Astrocyte of the cerebellum (primary cell): ENCODE measurements at places on chromosomes 13 and 19.

GRCh38 chr19:40388481-40388880 is 1.5 kb downstream of the HIPK4 start:
- DNase-seq = no peak

- no peak for DNase-seq
These were observed 155.0 kb upstream of the SERP2 start for GRCh38 chr13:44218501-44219240.

DNA sequence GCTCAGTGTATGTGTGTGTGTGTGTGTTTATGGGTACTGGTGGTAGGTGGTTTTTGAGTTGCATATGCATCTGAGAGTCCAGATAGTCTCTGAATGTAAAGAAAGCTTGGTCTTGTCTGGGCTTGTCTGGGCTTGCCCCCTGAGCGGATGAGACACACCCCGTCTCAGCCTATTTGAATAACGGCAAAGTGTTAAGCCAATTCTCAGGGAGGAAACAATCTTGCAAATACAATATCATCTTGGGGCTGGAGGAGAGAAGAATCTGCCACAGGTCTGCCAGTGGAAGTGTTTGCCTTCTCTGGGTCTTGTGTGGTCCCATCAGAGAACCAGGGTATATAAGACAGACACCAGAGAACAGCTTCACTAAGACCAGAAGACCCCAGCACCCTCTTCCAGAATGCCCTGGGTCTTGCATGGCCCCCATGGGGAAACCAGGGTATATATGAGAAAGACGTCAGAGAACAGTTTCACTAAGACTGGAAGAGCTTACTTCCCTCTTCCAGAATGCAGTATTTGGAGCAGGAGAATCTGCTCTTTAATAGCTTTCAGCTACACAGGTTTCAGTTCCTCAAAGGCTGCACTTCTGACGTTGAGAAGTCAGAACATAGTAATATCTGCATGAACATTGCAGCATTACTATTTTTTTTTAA is 13.3 kb downstream of the CD70 start:
- DNase-seq = no peak

DNA sequence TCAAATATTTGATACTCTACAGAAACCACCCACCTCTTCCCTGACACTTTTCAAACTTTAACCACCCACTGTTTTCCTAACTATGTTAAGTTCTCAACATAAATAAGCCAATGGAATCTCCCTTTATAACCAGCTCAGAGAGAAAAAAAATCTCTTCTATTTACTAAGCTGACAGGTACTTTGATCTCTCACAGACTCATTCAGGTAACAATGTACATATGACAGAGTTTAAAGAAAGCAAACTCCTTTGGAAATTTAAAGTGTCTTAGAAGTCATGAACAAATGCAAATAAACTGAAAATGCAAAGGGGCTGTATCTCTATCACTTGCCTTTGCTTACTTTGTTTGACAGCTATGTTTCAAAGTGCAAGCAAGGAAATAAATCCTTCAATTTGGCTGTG is 109.3 kb downstream of the KLF12 start:
- DNase-seq = no peak

DNA sequence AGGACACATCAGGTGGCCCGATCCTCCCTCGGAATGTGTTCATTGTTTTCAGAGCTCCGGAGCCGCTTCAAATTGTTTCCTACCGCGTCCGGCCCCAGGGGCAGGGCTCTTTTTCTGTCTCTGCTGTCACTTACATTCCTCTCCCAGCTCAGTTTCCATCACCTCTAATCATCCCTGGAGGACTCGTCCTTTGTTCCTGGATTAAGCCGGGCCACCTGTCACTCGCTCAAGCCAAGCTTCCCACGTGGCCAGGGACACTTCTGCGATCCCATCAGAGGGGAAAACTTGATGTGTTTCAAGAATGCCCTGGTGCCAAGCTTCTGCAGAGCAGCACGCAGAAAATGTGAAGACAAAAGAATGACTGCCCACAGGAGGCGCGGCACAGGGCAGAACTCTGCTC is 13.5 kb downstream of the IL17D start:
- DNase-seq = no peak

DNA sequence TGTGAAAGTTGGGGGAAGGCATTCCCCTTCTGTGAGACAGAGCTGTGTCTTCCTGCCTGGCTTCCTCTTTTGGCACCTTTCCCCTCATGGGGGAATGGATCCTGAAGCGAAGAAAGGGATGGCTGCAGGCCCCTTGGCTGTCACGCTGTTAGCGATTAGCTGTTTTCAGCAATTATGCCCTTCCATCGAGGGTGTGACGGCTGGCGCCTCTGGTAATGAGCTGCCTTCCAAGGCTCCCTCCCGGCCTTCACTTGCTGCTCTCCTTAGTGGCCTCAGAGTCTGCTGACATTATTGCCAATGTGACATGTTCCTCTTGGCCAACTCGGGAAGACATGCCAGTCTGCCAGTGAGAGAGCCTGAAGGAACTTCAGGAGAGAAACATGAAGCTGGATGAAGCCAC is 162.1 kb downstream of the ZIC5 start:
- DNase-seq = no peak

DNA sequence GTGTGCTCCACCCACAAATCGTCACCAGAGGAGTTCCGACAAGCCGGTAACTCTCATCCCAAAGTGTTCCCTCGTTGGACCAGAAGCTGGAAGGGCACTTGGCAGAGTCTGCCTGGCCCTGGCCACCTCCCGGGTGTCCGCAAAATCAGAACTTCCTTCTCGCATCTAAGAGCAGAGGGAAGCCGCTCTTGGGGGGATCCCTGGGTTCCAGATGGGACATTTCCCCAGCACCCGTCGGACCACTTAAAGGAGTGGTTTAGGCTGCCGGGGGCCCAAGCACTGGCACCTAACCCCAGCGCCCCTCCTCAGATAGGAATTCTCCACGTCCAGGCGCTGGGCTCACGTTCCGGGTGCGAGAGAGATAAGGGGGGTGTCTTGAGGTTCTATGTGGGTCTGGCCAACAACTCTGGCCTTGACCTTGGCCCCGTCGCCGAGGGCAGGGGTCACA is 857 bp upstream of the MAP2K7 start:
- DNase-seq = no peak

DNA sequence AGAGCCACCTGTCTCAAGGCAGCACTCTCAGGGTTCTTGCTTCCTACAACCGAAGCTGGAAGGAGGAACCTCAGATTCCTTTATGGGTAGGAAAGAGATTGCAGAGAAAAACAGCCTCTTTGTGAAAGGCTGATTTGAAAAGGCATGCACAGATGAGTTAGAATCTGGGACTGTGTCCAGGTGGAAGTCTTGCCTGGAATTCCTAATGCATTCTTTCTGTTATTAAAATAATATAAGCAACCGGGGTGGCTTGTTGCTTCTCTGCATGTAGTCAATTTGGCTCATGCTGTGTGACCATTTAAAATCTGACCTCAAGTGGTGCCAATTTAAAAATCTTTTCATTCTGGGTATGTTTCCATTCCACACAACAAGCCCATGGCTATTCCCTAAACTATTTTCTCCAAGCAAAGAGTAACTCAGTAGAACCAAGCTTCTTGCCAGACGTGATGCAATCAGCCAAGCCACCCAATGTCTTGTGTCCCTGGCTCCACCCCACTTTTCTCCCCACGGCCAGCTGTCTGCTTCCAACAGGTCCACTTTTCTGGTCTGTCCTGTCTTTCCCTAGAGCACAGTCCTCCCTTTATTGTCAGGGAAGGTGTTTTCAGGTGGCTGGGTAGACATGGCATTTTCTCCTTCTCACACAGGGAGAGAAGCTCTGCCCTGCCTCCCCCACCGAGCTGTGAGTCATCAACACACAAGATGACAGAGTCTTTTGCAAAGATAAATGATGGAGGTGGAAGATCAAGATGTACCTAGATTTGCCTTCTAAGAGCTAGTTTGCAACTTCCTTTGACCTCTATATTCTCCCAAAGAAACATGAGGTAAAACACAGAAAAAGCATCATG is 394.3 kb downstream of the FOXO1 start:
- DNase-seq = peak; percentile 94

DNA sequence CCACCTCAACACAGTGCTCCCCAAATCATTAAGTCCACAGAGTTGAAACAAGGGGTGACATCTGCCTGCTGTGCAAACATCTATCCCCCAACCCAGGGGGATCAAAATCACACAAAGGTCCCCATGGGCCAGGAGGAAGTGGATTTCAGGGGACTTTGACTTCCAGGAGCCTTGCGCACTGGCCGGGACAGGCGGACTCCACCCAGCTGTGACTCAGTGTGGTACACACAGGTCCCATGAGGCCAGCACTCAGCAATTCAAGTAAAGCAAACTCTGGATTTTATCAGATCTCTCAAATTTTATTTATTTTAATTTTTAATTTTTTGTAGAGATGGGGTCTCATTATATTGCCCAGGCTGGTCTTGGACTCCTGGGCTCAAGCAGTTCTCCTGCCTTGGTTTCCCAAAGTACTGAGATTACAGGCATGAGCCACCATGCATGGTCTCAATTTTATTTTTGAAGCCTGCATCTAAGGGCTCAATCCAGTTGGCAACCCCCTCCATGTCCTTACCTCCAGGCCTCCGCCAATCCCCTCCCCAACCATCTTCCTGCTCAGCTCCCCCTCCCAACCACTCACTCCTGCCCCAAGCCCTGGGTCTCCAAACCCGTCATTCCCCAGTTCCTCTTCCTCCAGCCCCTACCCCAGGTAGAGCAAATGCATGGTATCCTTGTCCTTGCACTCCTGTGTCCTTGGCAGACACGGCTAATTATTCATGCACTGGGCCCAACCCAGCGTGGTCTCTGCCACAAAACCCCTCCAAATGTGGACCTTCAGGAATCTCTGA is 18.2 kb downstream of the ARHGAP33 start:
- DNase-seq = no peak

DNA sequence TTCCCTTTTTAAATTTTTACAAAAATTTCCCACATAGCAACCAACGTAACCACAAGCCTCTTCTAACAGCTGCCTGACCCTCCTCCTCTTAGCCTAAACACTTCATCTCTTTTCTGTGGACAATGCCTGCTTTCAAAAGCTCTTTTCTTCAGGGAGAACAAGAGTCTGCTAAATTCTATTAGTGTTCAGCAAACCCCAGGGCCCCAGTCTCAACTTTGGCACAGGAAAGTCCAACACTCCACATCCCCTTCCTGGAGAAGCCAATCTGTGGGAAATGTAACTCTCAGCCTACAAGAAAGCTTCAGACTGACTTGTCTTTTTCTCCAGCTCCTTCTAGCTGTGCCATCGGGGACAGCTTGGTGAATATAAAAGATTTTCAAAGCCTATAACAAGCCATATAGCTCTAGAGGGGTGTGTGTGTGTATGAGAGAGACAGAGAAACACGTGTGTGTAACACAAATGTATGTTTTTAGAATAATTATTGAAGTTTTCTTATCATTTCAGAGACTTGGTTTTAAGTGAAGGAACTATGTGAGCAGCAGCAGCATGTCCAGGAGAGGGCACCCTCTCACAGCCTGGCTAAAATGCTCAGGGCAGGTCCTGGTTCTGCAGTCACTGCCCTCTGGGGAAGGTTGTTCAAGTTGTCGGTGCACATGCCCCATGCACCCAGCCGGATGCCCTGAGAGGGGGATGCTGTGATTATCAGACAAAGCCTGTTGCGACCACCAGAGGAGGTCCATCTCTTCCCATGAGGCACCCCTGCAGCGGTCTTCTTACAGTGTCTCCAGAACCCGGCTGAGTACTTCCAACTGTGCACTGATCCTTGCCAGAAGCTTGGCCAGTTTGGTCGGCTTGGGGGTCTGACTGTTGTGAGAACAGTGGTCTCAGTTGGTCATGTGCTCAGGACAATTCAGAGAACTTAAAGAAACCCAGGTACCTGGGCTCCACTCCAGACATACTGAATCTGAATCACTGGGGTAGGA is 34.4 kb downstream of the CCDC70 start:
- DNase-seq = peak; percentile 18

- DNase-seq = no peak
These were observed 260.4 kb upstream of the MIR17HG start for GRCh38 chr13:91086936-91087716.

DNA sequence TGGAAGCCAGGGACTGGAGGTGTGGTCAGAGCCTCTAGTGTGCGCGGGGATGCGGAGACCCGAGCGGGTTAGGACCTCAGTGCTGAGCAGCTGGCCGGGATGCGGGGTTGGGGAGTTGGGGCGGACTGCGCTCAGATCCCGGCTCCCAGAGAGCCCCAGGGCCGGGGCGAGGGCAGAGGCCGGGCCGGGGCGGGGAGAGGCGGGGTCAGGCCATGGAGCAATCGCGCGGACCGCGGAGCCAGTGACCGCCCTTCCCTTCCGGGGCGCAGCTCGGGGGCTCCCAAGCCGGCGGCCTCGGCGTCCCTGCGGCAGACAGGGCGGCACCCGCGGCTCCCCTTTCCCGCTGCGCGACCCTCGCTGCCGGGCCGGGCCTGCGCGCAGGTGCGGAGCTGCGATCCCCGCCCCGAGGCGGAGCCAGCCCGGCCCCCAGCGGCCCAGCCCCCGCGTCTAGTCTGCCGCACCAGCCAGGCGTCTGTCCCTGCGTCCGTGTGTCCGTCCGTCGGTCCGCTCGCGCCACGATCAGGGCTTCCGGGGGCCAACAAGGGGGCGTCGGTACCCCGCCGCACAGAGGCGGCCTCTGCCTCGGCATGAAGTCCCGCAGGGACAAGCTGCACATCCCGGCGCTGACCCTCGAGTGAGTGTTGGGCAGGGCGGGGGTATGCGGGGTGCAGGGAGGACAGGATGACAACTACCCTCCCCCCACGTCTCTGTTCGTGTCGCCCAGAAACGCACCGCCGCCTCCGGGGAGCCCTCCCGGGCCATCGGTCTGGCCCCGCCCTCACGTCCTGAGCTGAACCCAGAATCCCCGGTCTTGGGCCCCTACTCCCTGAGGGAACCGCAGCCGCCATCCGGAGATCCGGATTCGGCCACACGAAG is 12.4 kb downstream of the MAST3 start:
- no peak for DNase-seq

DNA sequence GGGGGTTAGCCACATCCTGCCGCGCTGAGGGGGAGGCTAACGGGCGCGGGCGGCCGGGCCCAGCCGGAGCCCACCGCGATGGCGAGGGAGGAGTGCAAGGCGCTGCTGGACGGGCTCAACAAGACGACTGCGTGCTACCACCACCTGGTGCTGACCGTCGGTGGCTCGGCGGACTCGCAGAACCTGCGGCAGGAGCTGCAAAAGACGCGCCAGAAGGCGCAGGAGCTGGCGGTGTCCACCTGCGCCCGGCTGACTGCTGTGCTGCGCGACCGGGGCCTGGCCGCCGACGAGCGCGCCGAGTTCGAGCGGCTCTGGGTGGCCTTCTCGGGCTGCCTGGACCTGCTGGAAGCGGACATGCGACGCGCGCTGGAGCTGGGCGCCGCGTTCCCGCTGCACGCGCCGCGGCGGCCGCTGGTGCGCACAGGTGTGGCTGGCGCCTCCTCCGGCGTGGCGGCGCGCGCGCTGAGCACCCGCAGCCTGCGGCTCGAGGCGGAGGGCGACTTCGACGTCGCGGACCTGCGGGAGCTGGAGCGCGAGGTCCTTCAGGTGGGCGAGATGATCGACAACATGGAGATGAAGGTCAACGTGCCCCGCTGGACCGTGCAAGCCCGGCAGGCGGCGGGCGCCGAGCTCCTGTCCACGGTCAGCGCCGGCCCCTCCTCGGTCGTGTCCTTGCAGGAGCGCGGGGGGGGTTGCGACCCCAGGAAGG is 692 bp downstream of the RGS9BP start:
- DNase-seq = no peak

GRCh38 chr19:41521931-41522555 is 53.9 kb upstream of the CEACAM21 start:
- no peak for DNase-seq
